ENCODE measurements at places on chromosomes 6 and 20. TPM values are rescaled to one million over a fixed set of nuclear protein-coding genes. Genes with fewer than 3 reads are reported as not detected.

DNA sequence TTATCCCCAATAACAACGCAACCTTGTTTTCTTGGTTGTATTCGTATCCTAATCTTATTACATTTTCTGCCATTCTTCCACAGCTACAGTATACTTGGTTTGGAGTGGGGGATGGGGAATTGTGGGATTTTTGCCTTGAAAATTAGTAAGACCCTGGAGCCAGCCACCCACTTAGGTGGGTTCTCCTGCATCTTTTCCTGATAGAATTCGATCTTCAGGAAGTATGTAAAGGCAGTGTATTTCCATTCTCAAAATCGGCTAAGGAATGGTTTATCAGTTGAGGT, 1.1 kb downstream of the ITCH start:
- no peak for DNase-seq

DNA sequence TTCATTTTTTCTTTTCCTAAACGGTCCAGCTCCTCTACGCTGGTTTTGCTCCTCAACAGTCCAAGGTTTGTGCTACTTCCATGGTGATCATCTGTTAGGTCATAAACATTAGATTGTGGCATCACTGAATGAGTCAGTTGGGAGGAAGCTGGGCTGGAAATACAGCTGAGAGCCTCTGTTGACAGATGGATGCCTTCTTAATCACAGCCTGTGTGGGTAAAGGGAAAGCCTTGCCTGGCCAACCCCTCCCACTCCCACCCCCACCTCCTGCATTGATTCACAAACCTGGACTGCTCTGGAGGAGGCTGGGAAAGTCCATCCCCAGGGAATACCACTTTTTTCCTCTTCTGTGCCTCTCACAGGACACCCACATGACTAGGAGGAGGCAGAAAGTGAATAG, 180.6 kb upstream of the CCN2 start:
- no peak for DNase-seq

DNA sequence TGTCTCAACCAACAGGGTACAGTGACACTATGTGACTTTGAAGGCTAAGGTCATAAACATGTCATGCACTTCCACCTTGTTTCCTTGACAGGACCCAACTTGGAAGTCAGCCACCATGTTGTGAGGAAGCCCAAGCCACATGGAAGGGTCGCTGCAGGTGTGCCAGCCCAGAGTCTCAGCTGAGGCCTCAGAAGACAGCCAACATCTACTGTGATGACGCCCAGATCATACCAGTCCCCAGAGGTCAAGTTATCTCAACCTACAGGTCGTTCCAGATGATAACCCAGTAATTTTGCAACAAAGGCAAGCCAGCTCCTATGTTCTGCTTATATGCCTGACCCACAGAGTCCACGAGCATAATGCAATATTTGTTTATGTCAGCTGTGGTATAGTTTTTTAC, 376.0 kb upstream of the AGPAT4 start:
- DNase-seq, result no peak

- no peak for DNase-seq
These were observed 270.5 kb downstream of the ESR1 start for GRCh38 chr6:152078001-152078400.

DNA sequence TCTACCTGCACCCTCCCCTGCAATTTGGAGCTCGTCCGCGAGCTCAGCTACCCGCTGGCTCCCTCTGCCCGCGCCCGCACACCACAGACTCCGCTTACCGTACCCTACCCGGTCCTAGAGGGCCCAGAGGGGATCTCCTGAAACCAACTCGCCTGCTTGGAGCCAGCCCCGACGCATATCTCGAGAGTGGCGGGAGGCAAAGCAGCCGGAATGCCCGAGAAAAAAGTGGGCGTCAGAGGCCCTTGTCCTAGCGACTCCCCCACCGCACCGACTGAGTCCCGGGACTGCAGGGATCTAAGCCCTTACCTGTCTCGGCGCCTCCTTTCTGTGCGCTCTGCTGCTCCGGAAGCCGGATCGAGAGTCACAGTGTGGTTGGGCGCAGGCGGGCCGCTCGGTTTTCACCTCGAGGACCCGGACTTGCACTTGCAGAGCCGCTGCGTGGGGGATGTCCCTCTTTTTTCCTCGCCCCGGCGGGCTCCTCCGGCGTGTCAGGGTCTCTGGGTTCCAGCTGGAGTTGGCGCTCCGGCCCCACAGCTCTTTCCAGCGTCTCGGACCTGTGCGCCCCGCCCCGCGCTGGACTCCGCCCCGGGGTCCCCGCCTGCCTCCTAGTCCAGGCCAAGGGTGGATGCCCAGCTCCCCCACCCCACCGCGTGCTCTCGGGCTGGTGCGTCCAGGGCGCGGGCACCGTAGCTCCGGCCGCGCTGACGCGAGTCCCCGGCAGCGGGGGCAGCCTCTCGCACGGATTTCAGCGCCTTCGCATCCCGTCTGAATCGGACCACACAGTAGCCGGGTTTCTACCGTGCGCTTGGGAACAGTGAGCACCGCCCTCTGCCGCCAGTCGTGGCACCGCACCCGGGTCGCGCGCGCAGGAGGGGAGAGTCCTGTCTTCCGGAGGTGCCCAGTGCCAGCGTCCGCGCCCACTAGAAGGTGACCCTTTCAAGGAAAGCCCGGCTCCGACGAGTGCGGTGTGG, at the start of gene PROKR2:
Gene PROKR2 (minus strand): TSS at position 767 of the 971 bp plus-strand sequence. CDS start 2,585 bp downstream, outside the sequence.
- DNase-seq, result no peak

- DNase-seq, result no peak
These were observed 77.6 kb upstream of the STXBP5 start for GRCh38 chr6:147126618-147127022.

GRCh38 chr6:1911474-1911873, 301.8 kb downstream of the FOXC1 start:
- DNase-seq, result no peak

GRCh38 chr6:121055572-121056163, 278.6 kb downstream of the TBC1D32 start:
- peak; percentile 35 for DNase-seq

DNA sequence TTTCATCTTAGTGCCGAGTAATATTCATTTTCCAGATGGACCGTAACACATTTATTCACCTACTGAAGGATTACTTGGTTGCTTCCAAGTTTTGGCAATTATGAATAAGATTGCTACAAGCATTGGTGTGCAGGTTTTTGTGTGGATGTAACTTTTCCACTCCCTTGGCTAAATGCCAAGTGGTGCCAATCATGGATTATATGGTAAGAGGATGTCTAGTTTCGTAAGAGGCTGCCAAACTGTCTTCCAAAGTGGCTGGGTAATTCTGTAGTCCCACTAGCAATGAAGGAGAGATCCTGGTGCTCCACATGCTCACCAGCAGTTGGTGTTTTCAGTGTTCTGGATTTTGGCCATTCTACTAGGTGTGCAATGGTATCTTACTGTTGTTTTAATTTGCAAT, 117.1 kb downstream of the IRF4 start:
- DNase-seq, result no peak

- no peak for DNase-seq
These were observed 40.5 kb upstream of the JARID2 start for GRCh38 chr6:15205321-15205720.

- no peak for DNase-seq
These were observed 28.1 kb downstream of the SNRNP48 start for GRCh38 chr6:7617801-7618764.

DNA sequence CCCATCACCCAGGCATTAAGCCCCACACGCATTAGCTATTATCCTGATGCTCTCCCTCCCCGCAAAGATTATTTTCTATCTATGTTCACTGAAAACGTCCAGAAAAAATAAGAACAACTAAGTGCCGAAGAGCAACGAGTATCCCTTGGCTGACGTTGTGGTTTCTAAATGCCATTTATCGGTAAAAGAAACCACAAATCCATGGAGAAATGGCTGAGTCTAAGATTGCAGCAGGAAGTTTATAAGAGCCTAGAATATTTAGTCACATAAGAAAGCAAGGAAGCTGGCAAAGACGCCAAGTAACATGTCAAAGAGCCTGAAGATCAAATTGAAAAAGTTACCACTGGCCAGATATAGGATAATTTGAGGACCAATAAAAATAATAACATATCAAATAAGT, 18.1 kb upstream of the NOX3 start:
- no peak for DNase-seq

DNA sequence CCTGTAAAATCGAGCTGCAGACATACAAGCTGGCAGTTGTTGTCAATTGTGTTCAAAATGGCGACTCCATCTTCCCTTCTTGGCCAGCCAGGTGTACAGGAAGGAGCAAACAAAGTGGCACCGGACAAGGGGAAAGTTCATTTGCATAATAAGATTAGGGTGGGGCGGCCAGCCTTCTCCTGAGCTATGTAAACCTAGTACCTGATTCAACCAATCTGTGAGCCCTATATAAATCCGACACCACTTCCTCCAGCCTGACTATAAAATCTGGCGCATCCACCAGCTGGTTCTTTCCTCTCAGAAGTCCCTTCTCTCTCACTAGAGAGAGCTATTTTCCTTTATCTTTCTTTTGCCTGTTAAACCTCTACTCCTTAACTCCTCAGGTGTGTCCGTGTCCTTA, 8.1 kb upstream of the HBS1L start:
- DNase-seq, result no peak

DNA sequence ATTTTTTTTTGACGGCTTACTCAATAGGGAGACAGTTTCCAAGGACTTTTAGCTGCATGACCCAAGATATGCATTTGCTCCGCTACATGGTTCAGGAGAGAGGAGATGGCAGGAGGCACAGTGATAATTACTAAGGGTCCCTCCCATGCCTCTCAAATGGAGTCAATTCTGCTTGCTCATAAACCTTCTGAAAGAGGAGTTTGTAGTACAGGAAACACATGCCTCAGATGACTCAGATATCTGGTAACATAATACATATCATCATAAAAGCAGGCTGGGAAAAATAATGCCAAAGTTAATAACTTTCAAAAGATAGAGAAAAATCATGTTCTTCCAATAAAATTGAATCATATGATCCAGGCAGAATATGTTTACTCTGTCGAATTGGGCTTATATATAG, 97.6 kb upstream of the DEFB112 start:
- DNase-seq, result no peak

DNA sequence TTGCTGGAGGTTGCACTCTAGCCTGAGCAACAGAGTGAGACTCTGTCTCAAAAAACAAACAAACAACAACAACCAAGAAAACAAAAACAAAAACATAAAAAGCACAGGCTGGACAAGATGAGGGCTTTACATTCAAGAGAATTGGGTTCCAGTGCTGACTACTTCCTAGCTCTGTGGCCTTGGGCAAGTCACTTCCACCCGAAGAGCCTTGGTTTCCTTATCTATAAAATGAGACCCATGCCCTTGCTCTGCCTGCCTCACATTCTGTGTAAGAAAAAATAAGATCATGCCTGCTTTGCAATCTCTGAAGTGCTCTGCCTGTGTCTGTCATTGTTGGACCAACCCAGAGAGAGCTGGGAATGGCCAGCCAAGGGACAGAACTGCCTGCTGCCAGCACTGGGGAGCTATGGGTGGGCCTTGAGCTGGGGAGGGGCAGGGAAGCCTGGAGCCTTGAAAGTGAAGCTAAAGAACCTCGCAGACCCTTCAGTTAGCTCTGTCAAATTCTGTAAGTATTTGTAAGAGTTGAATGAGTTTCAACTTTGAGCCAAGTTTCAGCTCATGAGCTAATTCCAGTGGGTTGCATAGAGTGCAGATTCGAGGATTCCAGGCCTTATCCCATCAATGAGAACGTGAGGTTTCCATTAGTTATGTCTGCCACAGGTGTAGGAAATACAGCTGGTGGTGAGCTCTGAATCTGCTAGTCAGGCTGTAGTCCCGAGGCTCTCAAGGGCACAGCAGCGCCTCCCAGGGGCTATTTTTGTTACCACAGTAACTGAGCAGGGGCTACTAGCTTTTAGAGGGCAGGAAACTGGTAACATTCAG, 93.2 kb downstream of the DLGAP4 start:
- DNase-seq, result no peak

- DNase-seq, result no peak
These were observed 19.7 kb downstream of the ZBP1 start for GRCh38 chr20:57600320-57601210.

DNA sequence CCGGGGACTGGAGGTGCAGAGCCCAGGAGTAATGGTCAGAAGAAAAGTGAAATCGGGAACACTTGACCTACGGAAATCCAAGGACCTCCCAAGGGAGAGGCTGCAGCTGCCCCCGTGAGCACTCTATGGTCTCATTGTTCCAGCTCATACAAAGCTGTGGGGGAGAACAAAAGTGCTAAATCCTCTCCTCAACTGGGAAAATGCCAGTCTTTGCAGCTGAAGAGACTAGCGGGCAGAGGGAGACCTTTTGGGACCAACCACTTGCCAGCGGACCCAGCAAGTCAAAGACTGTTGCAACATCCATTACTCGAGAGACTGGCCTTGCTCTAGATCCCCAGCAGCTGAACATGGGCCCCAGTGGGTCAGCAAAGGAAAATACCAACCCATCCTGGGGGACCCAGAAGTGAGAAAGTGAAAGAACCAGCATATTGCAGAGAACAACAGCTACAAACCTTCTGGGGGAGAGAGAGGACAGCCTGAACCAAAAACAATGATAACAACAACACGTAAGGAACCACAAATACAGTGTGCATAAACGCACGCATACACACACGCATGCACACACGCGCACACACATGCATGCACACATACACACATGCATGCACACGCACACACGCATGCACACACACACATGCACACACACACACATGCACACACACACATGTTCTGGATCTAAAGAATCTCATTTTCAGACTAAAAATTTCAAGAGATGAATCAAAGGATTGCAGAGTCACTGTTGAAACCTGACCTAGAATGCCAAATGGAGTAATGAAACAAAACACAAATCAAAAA, 24.7 kb upstream of the ELMO2 start:
- no peak for DNase-seq

DNA sequence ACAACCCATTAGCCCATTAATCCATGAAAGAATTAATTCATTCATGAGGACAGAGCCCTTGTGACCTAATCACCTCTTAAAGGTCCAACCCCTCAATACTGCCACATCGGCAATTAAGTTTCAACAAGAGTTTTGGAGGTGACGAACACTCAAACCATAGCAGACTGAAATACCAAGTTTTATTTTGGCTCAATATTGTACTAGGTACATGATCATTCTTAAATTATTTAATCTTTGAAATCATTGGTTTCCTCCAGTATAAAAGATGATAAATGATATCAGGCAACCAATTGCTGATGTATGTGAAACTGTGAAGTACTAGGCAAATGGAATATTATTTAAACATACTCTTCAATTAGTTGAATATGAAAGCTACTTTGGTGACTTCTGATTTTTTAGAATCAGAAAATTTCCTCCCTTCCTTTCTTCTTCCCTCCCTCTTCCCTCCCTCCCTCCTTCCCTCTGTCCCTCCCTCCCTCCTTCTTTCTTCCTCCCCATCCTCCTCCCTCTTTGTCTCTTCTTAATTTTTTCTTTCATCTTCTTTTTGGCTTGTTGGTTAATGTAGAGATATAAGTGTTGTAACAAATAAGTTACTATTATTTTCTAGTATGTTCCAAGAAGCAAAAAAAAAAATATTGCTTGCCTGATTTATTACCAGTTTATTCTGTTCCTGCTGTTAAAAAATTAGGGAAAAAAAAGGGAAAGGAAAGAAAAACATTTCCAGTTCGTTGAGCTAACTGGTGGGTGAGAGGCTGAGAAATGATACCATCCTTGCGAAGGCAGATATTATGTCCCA, 233.9 kb upstream of the ZNF217 start:
- DNase-seq, result no peak

TFAP2B gene
- polyA plus RNA-seq, result 11.8 TPM

RPS6KA2 gene
- 27.8 TPM for polyA plus RNA-seq

MAP7 gene
- 33.9 TPM for polyA plus RNA-seq

PROCR gene
- polyA plus RNA-seq, result 9.4 TPM

KHDC1 gene
- 10.8 TPM for polyA plus RNA-seq

HLA-F gene
- 4.2 TPM for polyA plus RNA-seq

AVP gene
- not detected for polyA plus RNA-seq

ENPP4 gene
- polyA plus RNA-seq, result 15.9 TPM

CCHCR1 gene
- 41.7 TPM for polyA plus RNA-seq

DLL1 gene
- polyA plus RNA-seq, result 10.8 TPM

LIN28B gene
- polyA plus RNA-seq, result 0.30 TPM

SIRPD gene
- polyA plus RNA-seq, result not detected

C20orf204 gene
- 1.5 TPM for polyA plus RNA-seq

Data from renal pelvis (tissue), 12 donors.